ENCODE measurements at places on chromosomes 13 and 19.

DNA sequence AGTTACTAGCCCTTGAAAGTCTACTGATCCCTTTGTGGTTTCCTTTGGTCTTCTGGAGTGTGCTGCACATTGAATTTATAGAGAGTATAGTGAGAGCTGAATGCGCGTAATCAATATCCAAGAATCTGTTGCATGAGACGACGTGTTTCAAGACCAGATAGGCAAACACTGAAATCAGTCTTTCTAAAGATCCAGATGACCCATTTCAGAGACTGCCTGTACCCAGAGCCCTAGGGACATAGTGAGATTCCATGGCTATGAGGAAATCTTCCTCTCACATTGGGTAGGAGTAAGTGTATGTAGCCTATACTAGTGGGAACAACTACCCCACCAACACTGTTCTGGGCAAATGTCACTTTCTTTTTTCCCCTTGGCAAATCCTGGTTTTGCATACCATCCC is 48.6 kb downstream of the ARHGAP35 start:
- no peak for DNase-seq

- no peak for DNase-seq
Measured at GRCh38 chr19:29514525-29515232, 11.1 kb upstream of the VSTM2B start.

DNA sequence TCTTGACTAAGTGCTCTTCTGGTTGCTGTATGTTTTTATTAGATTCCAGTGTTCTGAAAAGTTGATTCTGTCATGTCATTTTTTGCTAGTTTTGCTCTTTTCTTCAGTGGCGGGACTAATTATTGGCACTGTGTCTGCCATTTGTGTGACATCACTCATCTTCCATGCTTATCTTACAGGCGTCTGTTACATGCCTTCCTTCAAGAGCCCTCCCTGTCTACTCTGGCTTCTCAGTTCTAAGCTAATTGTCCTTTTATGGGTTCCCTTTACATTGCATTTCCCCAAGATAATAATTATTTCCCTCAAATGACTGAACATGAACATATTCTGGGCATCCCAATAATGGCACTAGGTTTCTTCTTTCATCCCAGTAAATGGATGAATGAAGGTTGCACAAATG is 459.1 kb downstream of the DCT start:
- DNase-seq = no peak

DNA sequence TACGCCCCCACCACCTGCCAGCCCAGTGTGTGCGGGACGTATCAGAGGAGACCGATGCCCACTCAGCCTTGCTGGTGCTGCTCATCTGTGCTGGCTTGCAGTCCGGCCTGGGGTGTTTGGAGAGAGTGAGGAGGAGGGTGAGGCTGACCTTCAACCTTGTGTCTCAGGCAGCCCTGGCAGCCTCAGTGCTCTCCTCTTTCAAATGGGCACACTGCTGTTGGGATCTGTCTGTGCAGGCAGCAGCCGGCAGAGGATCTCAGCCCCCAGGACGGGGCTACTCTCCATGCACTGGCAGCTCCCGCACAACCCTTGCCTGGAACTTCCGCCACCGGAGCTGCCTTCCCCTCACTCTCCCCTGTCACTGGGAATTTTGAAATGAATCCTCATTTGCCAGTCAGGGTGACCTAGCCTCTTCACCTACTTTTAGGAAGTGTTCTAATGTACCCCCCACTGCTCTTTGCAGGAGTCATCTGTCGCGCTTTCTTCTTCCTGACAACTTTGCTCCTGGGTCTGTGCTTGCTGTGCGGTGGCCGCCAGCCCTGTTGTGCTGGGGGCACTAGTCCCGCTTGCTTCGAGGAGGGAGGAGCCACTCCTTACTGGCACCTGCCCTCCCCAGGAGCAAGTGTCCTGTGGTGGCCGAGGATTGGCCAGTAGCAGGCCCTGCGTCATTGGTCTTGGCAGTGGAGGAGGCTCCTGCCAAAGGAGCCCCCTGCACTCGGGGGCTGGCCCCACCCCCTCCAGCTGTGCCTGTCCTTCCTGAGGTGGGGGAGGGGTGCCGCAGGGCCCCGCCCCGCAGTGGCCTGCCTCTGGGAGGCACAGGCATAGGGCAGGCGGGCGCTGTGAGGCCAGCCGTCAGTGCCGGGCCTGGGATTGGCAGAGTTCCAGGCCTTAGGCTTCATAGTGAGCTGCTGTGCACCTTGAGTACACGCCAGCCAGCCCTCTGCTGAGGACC is 53.4 kb downstream of the TSSK6 start:
- peak; percentile 35 for DNase-seq

GRCh38 chr13:41919741-41920487 is 41.0 kb downstream of the VWA8 start:
- DNase-seq = no peak

- no peak for DNase-seq
Measured at GRCh38 chr19:20388706-20389225, 176.8 kb downstream of the ZNF737 start.

DNA sequence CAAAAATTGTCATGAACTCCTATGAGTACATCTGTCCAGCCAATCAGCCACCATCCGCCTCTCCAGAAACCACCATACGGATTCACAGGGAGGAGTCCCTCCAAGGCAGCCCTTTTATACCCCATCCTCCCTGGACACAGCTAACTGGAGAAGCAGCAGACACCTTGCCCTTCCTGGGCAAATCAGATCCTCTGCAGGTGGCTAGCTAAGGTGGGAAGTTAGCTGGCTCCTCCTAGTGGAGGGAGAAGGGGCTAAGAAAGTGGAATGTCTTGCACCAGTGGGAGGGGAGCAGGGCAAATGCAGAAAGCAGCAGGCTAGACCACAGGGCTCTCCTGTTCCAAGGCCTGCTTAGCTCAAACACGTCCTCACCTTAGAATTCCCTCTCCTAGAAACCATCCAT is 46.2 kb upstream of the UQCRFS1 start:
- no peak for DNase-seq

- DNase-seq = no peak
Measured at GRCh38 chr19:43786665-43787064, 5.9 kb upstream of the KCNN4 start.
